ENCODE measurements at places on chromosomes 7 and 10. TPM values are rescaled to one million over a fixed set of nuclear protein-coding genes. Genes with fewer than 3 reads are reported as not detected.

GRCh38 chr7:137399827-137400823, 56.6 kb upstream of the PTN start:
- H3K4me1 ChIP-seq, result no peaks in the 10 kb centered on the region
- no peaks in the 10 kb centered on the region for H3K27me3 ChIP-seq

- no peak for DNase-seq
- H3K4me1 ChIP-seq, result no peaks in the 10 kb centered on the region
- H3K4me3 ChIP-seq, result no peak overlapping the region
- H3K27me3 ChIP-seq, result no peaks in the 10 kb centered on the region
- no peak overlapping the region for H3K27ac ChIP-seq
These were observed 17.6 kb downstream of the ZDHHC6 start for GRCh38 chr10:112429147-112429546.

GRCh38 chr10:44662051-44662450, 249.1 kb upstream of the TMEM72 start:
- H3K4me3 ChIP-seq, result no peak overlapping the region
- H3K4me1 ChIP-seq, result no peaks in the 10 kb centered on the region
- H3K36me3 ChIP-seq, result no peaks in the 10 kb centered on the region
- H3K27ac ChIP-seq, result no peak overlapping the region
- no peaks in the 10 kb centered on the region for H3K27me3 ChIP-seq
- DNase-seq, result no peak

GRCh38 chr10:16905320-16905719, 88.1 kb upstream of the RSU1 start:
- no peaks in the 10 kb centered on the region for H3K36me3 ChIP-seq
- H3K27me3 ChIP-seq, result no peaks in the 10 kb centered on the region
- no peak overlapping the region for H3K27ac ChIP-seq

DNA sequence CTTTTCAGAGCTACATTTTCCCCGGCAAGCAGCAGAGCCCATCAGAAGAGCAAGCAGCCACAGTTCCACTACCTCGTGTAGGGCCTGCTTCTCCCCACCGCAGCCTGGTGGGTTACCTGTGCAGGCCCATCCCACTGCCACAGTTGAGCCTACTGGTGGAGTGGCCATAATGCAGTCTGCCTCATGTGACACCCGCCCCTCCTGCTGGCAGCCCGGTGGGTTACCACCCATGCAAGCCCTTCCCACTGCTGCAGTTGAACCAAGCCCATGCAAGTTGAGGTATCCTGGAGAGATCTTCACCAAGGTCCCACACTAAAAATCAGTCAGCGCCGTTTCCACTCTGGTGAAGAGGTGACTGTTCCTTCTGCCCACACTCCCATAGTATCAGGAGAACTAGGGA, 32.1 kb upstream of the CNNM1 start:
- H3K4me1 ChIP-seq, result no peaks in the 10 kb centered on the region
- H3K4me3 ChIP-seq, result no peak overlapping the region
- no peak for DNase-seq

Gene EEPD1
- 3.1 TPM for polyA plus RNA-seq

All from H1 (cell line).